Activated CD4-positive, alpha-beta memory T cell treated with anti-CD3 and anti-CD28 coated beads for 36 hours (primary cell): ENCODE measurements at places on chromosomes 3 and 15. TPM values are rescaled to one million over a fixed set of nuclear protein-coding genes. Genes with fewer than 3 reads are reported as not detected.
A peak's percentile ranks its signal among the peaks of the same experiment; 100 is the strongest.

GRCh38 chr3:55413236-55413635 is 73.9 kb downstream of the WNT5A start:
- H3K4me3 ChIP-seq = no peak overlapping the region
- no peaks in the 10 kb centered on the region for H3K27me3 ChIP-seq
- H3K36me3 ChIP-seq = no peaks in the 10 kb centered on the region
- H3K4me1 ChIP-seq = no peaks in the 10 kb centered on the region

The FGF12 gene
- not detected for total RNA-seq

GRCh38 chr15:62847900-62848489 is 194.6 kb upstream of the TPM1 start:
- peak; percentile 68 for DNase-seq
- H3K4me3 ChIP-seq = no peak overlapping the region
- H3K27ac ChIP-seq = no peak overlapping the region
- peaks cover 4% of the 10 kb centered on the region for H3K27me3 ChIP-seq
- H3K36me3 ChIP-seq = no peaks in the 10 kb centered on the region

DNA sequence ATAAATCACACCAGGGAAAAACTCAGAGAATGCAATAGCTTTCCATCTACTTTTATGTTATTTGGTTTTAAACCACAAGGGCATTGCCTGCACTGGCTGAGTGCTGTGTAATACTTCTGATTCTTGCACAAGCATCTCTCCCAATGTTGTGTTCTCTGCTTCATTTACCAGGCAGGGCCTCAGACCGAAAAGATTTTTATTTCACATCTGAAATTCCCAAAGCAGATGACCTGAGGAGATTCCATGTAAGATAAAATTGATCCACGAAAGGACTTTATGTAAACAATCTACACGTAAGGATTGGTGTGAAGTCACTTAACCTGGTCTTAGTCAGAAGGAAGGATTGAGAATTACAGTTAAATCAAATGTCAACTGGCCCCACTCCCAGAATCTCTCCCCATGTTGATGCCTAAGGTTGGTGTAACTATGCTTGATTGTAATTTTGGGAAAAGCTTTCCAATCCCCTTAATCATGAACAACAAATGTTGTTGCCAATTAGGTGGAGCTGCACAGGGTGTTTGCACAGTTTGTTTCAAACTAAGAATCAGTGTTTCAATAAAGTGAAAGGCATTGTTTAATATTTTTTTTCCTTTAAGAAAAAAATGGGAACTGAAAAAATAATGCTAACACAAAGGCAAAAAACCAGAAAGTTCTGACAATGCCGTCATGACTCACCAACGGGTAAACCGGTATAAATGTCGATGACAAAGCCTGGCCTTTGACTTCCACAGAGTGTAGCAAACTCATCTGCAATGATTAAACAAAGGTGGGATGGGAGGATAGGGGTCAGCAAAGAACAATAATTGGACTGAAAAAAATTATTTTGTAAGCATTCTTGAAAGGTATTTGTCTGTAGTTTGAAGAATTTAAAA is 128.6 kb downstream of the DUT start:
- no peaks in the 10 kb centered on the region for H3K27me3 ChIP-seq
- H3K27ac ChIP-seq = no peak overlapping the region
- no peaks in the 10 kb centered on the region for H3K4me1 ChIP-seq
- no peaks in the 10 kb centered on the region for H3K36me3 ChIP-seq
- DNase-seq = no peak

GRCh38 chr3:175478301-175478700 is 619.2 kb downstream of the NAALADL2 start:
- no peaks in the 10 kb centered on the region for H3K36me3 ChIP-seq
- no peaks in the 10 kb centered on the region for H3K4me1 ChIP-seq
- no peaks in the 10 kb centered on the region for H3K27me3 ChIP-seq
- H3K4me3 ChIP-seq = no peak overlapping the region

The LRRIQ4 gene
- not detected for total RNA-seq

GRCh38 chr3:15120986-15121385 is 22.0 kb upstream of the RBSN start:
- H3K4me3 ChIP-seq = no peak overlapping the region
- no peaks in the 10 kb centered on the region for H3K36me3 ChIP-seq
- peaks cover 4% of the 10 kb centered on the region for H3K4me1 ChIP-seq
- no peak for DNase-seq

DNA sequence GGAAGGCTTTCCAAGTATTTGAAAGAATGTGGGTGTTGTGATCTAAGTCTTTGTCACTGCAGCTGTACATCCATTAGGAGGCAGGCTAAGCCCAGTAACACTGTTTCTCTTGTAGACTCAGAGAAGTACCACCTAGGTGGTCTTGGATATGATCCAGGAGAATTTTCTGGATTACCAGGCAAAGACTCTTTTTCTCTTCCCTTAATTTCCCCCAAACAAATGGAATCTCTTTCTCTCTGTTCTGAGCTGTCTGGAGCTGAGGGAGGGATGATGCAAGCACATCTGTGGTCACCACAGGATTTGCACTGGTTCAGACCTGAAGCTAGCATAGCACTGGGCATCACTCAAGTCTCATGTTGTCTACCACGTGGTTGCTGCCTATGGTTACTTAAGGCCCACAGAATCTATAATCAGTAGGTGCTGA is 227.6 kb downstream of the NECTIN3 start:
- DNase-seq = no peak
- no peaks in the 10 kb centered on the region for H3K36me3 ChIP-seq
- H3K4me1 ChIP-seq = peaks cover 21% of the 10 kb centered on the region
- H3K4me3 ChIP-seq = no peak overlapping the region

DNA sequence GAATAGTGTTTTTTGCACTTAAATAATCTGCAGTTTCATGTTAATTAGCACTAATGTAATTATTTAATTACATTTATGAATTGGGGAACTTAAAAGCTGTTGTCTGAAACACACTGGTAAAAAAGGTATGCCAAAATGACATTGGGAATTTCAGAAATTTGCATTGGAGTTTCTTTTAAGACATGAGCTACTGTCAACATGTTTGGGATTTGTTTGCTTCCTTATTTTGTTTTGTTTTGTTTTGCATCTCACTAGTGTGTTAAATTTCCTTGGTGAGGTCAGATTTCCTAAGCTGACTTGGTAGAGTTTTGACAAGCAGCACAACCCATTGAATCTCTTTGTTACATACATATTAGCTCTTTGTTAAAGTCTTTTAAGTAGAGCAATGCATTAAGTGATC is 119.4 kb downstream of the IQCH start:
- no peak for DNase-seq
- peaks cover 7% of the 10 kb centered on the region for H3K27me3 ChIP-seq
- H3K36me3 ChIP-seq = no peaks in the 10 kb centered on the region

The CCDC9B gene
- 0.53 TPM for total RNA-seq

GRCh38 chr3:71528816-71529215 is 54.7 kb downstream of the FOXP1 start:
- no peak overlapping the region for H3K4me3 ChIP-seq
- no peak for DNase-seq
- H3K36me3 ChIP-seq = no peaks in the 10 kb centered on the region
- peaks cover 20% of the 10 kb centered on the region for H3K4me1 ChIP-seq
- H3K27ac ChIP-seq = no peak overlapping the region

The TIMMDC1 gene
- 105 TPM for total RNA-seq

GRCh38 chr3:57011022-57011421 is 49.4 kb upstream of the SPATA12 start:
- no peaks in the 10 kb centered on the region for H3K36me3 ChIP-seq
- no peak for DNase-seq
- H3K4me1 ChIP-seq = peaks cover 4% of the 10 kb centered on the region
- H3K27ac ChIP-seq = no peak overlapping the region

The EPB42 gene
- not detected for total RNA-seq

The C3orf22 gene
- total RNA-seq = not detected

DNA sequence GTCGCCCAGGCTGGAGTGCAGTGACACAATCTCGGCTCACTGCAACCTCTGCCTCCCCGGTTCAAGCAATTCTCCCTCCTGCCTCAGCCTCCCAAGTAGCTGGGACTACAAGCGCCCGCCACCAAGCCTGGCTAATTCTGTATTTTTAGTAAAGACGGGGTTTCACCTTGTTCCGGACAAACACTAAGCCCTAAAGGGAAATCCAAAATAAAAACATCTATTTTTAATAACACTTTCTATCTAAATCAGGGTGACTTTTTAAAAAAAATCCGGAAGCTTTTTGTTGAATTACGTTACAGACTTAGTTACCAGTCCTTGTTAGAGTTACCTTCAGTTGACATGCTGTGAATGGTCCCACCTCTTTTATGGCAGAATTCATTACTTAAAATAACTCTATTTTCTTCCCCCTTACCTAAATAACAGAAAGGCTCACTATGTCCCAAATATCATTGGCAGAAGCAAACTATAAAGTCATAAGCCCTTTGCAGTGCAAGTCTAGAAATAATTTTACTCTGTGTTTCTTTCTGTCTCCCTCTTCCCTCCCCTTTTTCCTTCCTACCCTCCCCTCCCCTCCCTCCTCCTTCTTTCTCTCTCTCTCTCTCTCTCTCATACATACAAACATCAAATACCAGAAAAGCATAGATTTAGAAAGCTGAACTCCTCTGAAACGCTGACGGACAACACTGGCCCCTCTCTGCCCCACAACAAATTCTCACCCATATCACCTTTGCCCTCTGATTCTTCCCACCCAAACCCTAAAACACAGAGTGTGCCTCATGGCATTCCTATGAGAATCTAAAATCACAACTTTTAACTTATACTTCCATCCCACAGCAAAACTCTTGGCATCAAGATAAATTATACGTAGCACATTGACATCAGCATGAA is 18.3 kb downstream of the THBS1 start:
- no peak overlapping the region for H3K4me3 ChIP-seq
- H3K4me1 ChIP-seq = peaks cover 2% of the 10 kb centered on the region
- H3K36me3 ChIP-seq = no peaks in the 10 kb centered on the region
- no peak overlapping the region for H3K27ac ChIP-seq
- DNase-seq = no peak

GRCh38 chr3:52671676-52672075 is 14.0 kb downstream of the PBRM1 start:
- peaks cover 38% of the 10 kb centered on the region for H3K36me3 ChIP-seq
- H3K4me3 ChIP-seq = peak overlapping the region; percentile 51
- H3K27me3 ChIP-seq = no peaks in the 10 kb centered on the region

DNA sequence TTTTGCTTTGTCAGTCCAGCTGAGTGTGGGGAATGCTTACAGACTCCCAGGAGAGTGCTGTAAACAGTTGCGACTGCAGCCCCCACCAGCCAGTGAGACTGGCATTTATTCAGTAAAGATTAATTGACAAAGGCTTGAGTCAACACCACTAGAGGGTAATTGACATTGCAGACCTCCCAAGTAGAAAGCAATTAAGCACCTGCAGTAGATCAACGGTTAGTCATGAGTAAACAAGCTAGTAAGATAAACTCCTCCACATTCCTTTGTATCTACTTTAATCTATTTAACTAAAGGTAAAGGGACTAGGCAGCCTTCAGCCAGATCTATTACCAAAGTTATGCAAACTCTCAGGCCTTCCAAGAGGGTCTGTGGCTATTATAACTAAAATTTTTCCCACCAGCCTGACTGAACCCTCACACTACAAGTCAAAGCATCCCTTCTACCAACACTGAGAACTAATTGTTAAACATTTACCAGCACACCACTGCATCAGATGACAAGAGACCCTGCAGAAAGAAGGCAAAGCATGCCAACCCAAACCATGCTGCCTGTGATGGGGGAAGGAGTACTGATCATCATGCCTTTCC is 30.5 kb upstream of the GALNT15 start:
- no peaks in the 10 kb centered on the region for H3K27me3 ChIP-seq
- H3K36me3 ChIP-seq = no peaks in the 10 kb centered on the region
- H3K27ac ChIP-seq = no peak overlapping the region
- peaks cover 4% of the 10 kb centered on the region for H3K4me1 ChIP-seq
- H3K4me3 ChIP-seq = no peak overlapping the region

DNA sequence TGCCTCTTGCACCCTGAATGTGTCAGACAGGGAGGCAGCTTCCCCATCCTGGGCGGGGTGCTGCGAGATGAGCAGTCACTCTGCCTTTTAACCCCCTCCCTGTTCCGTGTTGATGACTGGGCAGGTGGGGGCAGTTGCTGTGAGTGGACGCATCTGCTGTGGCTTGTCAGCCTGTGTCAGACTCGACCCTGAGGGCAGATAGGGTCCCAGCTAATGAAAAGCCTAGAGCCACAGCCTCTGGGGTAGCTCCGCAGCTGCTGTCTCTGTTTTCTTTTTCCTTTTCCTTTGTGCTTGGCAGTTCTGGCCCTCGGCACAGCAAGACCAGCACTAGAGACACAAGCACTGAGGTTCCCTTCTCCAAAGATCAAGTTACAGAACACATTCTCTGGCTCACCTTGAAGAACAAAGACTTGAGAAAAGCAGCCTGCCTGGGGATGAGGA is 43.0 kb upstream of the GLCE start:
- peaks cover 7% of the 10 kb centered on the region for H3K27me3 ChIP-seq
- H3K4me1 ChIP-seq = peaks cover 13% of the 10 kb centered on the region
- DNase-seq = no peak
- no peak overlapping the region for H3K4me3 ChIP-seq
- H3K36me3 ChIP-seq = no peaks in the 10 kb centered on the region
- no peak overlapping the region for H3K27ac ChIP-seq

The PLXNA1 gene
- 9.3 TPM for total RNA-seq

GRCh38 chr3:68485051-68485450 is 447.3 kb downstream of the TAFA4 start:
- no peak for DNase-seq
- H3K27ac ChIP-seq = no peak overlapping the region
- no peaks in the 10 kb centered on the region for H3K27me3 ChIP-seq

- H3K36me3 ChIP-seq = no peaks in the 10 kb centered on the region
- H3K4me1 ChIP-seq = peaks cover 50% of the 10 kb centered on the region
- no peak for DNase-seq
- H3K27me3 ChIP-seq = peaks cover 7% of the 10 kb centered on the region
- H3K4me3 ChIP-seq = peak overlapping the region; percentile 83
These were observed 525 bp downstream of the NPTN start for GRCh38 chr15:73632670-73633058.

The GOLGA6L9 gene
- total RNA-seq = 1.8 TPM

The DPPA2 gene
- total RNA-seq = not detected

The BNC1 gene
- not detected for total RNA-seq

DNA sequence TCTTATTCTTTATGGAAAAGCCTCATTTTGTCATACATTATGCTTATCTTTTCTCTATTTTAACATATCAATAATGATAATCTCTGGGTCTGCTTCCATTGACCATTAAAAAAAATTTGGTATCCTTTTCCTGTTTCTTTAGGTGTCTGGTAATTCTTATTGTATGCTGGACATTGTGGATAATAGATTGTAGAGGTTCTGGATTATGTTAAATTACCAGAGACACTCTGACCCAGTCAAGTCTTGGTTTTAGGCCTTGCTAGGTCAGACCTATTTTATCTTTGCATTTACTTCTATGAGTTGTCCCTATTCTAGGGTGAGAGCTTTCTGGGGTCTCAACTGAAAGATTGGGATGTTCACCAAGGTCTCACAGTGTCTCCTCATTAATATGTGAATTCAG is 9.3 kb downstream of the MOBP start:
- peaks cover 10% of the 10 kb centered on the region for H3K27me3 ChIP-seq
- H3K27ac ChIP-seq = no peak overlapping the region
- no peak for DNase-seq
- H3K4me1 ChIP-seq = no peaks in the 10 kb centered on the region
- H3K36me3 ChIP-seq = no peaks in the 10 kb centered on the region
- H3K4me3 ChIP-seq = no peak overlapping the region

The EPHB1 gene
- total RNA-seq = 1.3 TPM

- no peak overlapping the region for H3K27ac ChIP-seq
- peaks cover 10% of the 10 kb centered on the region for H3K27me3 ChIP-seq
- no peak overlapping the region for H3K4me3 ChIP-seq
- H3K36me3 ChIP-seq = no peaks in the 10 kb centered on the region
- peaks cover 12% of the 10 kb centered on the region for H3K4me1 ChIP-seq
- DNase-seq = peak; percentile 63
These were observed 50.8 kb upstream of the RPL32 start for GRCh38 chr3:12891985-12892839.
